ENCODE measurements at places on chromosomes 4 and X.

- no peak for DNase-seq
Observed at GRCh38 chr4:82223715-82224114, 150.1 kb downstream of the HNRNPD start.

DNA sequence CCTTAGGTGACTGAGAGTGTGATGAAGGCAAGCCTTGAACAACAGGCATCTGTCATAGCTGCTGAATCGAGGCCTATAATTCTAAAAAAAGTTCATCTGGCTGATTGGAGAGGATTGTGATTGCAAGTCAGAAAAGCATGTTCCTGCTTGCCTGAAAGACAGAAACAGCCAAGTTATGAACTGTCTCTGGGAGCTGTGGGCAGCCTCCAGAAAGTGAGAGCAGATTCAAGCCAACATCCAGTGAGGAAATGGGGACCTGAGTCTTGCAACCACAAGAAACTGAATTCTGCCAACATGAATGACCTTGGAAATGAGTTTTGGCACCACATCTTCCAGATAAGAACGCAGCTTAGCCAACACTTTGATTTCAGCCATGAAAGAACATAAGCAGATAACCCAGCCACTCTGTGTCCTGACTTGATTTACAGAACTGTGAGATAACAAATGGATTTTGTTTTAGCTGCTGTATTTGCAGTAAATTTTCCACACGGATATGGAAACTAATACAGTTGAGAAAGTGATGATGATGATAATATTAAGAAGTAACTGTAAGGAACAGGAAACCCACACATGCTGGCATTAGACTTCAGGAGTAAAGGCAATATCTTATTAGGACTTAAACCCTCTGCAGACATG, 240.3 kb upstream of the NDST3 start:
- DNase-seq = no peak

- DNase-seq = no peak
Observed at GRCh38 chr4:157048248-157048647, 27.7 kb upstream of the GLRB start.

DNA sequence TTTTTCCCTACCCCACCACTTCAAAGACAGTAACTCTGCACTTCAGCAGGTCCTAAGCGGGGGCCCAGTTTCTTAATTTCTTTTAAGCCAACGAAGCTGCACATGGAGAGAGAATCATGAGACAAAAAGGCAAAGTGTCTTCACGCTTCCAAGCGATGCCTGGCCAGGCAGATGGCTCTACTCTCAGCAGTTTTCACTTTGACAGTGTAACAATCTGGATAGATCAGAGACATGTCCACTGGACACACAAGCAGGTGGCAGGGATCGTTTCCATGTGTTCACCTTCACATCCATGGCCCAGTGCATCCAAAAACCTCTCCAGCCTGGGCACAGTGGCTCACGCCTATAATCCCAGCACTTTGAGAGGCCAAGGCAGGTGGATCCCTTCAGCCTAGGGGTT, 27.8 kb downstream of the PPP2R2C start:
- no peak for DNase-seq

GRCh38 chr4:38129460-38130227, 169.4 kb downstream of the PTTG2 start:
- no peak for DNase-seq

- no peak for DNase-seq
Observed at GRCh38 chr4:102781570-102781969, 20.8 kb upstream of the MANBA start.

DNA sequence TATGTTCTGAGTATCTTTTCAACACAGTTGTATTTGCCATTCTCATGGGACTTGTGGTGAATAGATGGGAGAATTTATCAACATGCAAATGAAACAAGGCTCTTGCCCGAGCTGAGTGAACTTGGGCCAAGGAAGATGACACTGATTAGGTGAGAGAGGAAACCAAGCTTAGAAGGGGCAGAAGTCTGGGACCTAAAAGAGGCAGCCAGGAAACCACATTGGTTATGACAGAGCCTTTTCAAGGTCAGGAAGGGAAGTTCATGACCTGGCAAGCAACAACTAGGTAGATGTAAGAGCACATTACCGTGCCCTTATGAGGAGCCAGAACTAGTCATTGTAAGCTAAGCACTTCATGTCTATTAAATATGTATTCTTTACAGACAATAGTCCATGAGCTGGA, 590.3 kb downstream of the PACRGL start:
- no peak for DNase-seq

- DNase-seq = no peak
Observed at GRCh38 chrX:39900777-39901170, 197.0 kb downstream of the BCOR start.

DNA sequence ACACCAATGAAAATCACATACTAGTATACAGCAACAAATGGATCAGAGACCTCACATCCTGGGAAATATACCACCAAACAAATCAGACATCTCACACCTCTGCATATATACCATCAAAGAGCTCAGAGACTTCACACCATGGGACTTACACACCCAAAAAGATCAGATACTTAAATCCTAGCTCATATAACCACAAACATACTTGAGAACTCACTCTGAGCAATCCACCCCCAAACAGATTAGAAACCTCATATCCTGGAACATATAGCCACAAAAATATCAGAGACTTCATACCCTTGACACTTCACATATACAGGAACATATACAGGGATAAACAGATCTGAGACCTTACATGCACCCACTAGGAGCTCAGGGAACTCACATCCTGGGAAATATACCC, 32.1 kb downstream of the SUV39H1 start:
- DNase-seq = no peak

DNA sequence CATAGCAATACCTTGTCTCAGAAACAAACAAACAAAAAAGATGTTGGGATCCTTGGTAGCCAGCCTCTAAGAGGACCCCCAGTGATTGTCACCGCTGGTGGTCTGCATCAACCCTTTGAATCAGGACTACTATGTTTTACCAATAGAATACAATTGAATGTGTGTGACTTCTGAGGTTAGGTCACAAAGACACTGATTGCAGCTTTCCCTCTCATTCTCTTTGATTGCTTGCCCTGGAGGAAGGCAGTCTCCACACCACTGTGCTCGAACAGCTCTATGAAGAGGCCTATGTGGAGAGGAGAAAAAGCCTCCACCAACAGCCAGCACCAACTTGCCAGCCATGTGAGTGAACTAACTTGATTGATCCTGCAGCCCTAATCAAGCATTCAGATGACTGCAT, 2.8 kb upstream of the SMIM14 start:
- no peak for DNase-seq

GRCh38 chr4:121827853-121828252, 4.2 kb upstream of the CCNA2 start:
- DNase-seq = no peak

- no peak for DNase-seq
Observed at GRCh38 chr4:36292556-36293188, 11.3 kb downstream of the DTHD1 start.

DNA sequence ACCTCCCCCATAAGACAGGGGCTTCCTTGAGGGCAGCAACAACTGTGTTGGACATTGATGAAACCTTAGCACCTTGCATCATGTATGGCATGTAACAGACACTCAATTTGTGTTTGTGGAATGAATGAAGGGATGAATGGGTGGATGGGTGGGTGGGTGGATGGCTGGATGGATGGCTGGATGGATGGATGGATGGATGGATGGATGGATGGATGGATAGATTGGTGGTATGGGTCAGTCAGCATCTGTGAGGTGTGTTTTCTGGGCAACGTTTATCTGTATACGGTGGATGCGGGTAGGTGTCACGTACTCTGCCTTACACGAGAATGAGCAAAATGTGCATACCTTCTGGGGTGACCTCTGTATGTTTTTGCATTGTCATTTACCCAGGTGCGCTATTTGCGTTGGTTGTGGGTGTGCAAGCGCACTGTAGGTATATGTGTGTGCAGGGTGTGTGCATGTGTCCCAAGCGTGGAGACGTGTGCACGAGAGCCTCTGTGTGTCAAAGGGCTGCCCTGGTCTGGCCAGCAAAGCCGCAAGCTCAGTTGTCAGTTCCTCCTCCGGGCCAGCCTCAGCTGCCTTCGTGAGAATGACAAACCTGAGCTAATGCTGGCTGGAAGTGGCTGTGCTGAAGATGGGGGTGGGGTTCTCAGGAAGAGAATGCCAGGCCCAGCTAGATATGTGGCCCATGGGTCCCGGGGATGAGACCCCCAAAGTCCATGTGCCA, 26.5 kb downstream of the ELF4 start:
- DNase-seq = no peak

DNA sequence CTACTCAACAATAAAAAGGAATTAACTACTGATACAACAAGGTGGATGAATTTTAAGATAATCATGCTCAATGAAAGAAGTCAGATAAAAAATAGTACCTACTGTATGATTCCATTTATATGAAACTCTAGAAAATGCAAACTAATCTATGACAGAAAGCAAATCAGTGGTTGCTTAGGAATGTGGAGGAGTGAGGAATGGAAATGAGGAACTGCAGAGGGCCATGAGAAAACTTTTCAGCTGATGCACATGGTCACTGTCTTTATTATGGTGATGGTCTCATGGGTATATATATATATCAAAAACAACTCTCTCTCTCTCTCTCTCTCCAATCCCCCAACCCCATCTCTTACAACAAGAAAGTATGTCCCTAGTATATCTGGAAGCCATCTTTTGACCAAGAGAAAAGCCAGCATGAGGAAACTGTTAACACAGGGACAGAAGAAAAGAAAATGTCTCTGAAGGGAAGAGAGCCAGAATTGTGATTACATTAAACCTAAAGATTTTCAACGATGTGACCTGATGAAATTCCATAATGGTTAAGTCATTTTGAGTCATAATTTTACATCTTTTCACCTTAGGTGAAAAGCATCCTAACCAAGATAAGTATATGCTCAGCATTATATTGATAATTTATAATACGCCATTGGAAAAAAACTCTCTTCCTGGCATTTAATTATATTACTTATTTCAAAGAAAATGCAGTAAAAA, 8.5 kb upstream of the NFKB1 start:
- no peak for DNase-seq

- DNase-seq = no peak
Observed at GRCh38 chr4:13284932-13285331, 199.2 kb downstream of the RAB28 start.

DNA sequence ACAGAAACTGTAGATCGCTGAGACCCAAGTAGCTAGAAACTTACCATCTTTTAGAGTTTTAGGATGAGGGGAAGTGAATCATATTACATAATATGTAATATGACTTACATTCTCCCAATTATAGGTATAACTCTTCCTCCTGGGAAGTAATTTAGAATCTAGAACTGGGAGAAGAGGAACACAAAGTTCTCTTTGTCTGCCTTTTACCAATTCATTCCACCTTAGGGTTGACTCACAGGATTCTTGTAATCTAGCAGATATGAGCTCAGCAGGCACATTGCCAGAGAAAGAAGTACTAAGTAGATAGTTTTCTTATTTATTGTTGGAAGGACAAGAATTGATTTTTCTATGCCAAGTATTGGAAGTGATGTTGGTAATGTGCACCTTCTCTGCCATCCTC, 58.0 kb upstream of the CCSER1 start:
- DNase-seq = no peak

DNA sequence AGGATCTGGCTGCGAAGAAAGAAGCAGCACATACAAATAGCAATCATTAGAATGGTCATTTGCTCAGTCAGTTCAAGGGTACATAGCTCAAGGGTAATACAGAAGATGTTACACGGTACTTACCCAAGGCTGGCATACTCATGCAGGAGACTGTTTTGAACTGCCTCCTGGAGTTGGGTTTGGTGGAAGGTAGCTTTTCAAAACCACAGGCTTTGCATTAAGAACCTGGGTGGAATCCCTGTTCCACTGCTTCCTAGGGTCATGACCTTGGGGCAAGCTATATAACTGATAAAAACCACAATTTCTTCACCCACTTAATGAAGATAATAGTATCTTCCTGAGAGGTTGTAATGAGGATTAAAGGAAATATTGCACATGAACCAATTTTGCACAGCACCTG, 36.5 kb downstream of the TBC1D9 start:
- DNase-seq = no peak

GRCh38 chrX:13808293-13808692, 8.6 kb downstream of the GPM6B start:
- no peak for DNase-seq

GRCh38 chr4:8540586-8540985, 39.6 kb upstream of the GPR78 start:
- DNase-seq = no peak

DNA sequence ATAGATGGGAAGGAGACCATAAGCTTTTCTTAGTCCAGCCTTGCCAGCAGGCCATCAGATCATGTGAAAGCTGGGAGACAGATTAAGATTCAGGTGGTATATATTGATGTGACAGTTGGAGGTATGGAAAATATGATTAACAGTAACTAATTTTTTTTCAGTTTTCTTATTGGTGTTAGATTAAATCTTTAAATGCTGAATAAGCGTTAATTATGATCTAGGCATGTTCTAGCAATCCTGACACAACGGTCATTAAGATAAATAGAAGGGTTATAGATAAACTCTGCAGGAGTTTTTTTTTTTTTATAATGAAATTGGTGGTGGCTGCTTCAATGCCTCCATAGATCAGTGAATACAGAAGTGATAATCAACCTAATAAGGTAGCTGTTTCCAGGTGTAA, 649.5 kb upstream of the TENM3 start:
- DNase-seq = no peak

DNA sequence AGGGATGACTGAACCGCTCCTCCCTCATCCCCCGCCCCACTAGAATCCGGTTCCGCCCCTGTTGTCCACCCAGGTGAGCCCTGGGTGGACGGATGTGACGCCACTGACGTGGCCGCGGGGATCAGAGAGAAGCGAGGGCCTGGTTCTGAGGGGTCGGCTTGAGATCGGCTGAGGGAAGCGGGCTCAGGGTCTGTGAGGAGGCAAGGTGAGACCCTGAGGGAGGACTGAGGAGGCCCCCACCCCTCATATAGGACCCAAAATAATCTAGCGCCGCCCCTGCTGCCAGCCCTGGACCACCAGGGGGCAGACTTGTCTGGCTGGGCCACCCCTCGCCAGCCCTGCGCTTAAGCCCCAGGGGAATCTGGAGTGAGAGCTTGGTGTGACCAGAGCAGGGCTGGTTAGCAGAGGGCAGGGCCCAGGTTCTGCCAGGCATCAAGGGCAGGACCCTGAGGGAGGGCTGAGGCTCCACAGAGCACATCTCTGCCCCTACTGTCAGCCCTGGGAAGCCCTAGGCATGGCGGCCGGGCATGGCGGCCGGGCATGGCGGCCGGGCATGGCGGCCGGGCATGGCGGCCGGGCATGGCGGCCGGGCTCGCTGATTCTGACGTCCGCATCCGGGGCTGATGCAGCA, at the start of gene MAGEA8:
MAGEA8 (plus strand) TSS at position 103 of the 631 bp plus-strand sequence. CDS start 3,090 bp downstream, outside the sequence.
- no peak for DNase-seq

All from stimulated activated CD8-positive, alpha-beta memory T cell treated with anti-CD3 and anti-CD28 coated beads, Interleukin-2, amount 100 ng/mL, for 1 hour (primary cell).